ENCODE measurements at places on chromosomes 2 and 18.

DNA sequence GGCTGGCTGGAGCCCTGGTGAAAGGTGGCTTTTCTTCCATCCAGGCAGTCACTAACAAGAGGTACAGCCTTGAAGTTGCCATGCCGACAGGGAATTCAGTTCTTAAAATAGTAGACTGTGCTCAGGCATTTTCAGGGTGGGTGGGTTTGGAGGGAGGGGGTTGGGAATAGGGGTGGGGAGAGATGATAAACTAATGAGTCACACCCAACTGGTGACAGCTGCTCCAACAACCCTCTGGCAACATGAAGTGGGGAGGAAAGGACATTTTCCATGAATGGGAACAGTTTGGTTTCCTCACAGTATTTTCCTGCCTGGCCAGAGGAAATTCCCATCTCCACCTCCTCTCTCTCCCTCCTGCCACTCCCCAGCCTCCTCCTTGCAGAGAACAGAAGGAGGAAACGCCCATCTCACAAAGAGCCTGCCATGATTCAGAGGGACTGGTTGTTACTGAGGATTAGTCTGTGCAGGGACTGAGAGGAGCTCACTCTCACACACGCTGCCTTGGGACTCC is 113.0 kb upstream of the SLC1A4 start:
- no peak for DNase-seq

DNA sequence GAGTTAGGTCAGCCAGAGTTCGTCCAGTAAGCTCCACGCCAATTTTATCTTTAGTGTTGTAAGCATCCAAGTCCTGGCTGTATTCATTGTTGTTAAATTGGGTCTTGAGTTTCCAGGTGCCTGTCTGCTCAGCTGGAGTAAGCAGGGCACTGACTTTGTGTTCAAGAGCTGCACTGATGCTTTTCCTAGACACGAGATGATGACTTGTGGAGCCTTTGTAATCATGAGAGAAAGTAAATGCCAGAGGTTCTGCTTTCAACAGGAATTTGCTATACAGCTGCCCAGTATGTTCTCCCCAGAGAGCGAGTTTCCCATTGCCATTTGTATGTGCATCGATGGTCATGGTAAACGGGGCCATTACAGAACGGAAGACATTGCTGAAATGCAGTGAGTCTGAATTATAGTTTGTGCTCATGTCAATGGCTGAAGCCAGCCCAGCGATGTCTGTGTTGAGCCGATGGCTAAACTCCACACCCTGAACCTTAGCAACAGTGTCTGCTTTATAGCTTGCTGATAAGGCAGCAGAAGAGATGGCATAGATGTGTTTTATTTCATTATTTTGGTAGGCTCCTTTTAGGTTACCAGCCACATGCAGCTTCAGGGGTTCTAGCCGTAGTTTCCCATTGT is 32.9 kb downstream of the APOB start:
- DNase-seq: no peak

DNA sequence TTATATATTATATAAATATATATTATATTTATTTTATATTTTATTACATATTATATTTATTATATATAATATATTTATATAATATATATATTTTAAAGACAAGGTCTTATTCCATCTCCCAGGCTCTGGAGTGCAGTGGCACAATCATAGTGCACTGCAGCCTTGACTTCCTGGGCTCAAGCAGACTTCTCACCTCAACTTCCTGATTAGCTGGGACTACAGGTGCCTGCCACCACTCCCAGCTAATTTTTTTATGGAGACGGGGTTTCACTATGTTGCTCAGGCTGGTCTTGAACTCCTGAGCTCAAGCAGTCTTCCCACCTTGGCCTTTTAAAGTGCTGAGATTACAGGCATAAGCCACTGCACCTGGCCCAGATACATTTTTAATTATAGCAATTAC is 110.0 kb downstream of the PHLPP1 start:
- no peak for DNase-seq

DNA sequence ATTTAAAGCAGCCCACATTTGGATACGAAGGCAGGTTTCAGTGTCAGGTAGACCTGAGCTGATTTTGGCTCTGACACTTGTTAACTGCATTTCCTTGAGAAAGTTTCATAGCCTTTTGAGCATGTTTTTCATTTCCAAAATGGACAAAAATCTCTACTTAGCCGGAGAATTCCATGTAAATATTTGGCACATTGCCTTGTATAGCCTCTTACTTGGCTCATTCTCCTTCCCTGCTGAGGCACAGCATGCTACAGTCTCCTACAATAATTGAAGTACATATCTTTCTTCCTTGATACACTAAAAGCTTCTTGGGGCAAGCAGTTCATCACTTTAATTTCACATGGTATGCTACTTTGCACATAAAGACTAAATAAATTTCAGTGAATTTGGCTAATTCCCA is 772.2 kb upstream of the CHAC2 start:
- DNase-seq: no peak

DNA sequence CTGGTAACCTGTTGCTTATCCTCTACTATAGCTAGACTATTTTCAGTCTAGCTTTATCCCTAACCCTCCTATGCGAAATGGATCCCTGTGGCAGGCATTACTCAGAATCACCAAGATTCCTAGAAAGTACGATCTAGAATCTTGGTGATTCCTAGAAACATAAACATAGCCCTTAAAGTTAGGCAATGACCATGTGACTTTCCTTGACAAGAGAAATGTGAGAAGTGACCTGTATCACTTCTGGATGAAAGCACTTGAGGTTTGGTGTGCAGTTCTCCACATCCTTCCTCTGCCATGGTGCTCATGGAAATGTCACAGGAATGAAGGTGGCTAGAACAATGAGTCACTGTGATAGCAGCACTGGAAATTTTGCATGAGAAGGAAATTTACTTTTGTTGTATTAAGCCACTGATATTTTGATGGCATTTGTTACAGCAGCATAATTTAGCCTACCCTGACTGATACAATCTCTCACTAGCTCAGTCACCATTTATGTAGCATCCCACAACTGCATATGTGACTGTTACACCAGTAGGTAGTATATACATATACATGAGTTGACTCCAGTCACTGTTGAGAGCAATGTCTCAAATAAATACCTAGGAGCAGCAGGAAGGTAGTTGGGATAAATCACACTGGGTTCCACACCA is 68.3 kb upstream of the MAPRE2 start:
- no peak for DNase-seq

DNA sequence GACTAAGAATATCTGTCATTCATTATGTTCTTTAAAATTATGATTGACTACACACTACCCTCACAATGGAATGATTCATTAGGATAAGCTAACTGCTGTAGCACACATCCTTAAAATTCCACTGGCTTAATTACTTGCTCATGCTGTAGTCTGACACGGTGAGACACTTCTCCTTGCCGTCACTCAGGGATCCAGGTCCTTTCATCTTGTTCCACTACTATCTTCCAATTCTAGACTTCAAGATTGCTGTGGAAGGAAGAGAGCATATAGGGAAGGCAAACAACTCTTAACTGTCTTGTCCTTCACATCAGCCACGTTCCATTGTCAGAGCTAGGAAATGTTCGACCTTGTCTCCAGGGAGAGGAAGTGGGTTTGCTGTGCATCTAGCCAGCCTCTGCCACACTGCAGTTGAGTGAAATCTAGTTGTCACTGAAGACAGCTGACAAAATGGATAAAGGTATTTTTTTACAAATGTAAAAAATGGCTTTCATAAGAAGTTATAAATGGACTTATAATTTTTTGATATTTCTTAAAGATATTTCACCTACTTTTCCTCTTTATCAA is 30.1 kb downstream of the GREB1L start:
- DNase-seq: no peak

DNA sequence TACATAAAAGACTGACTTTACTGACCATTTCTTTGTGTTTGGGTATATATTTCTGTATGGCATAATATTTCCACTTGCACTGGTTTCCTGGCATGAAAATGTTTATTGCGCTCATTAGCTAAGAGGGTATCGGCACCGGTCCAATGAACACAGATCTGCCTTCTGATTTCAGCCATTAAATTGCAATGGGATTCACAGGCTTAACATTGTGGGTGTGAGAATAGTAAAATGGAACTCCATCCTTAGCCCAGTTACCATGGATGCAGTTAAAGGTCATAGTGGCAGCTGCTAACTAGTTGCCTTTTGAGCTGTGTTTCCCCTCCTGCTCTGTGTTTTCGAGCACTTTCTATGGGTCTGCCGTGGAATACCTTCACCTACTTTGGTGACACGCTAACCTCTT is 352.6 kb upstream of the POU3F3 start:
- no peak for DNase-seq

- no peak for DNase-seq
Observed at GRCh38 chr2:69099541-69099940, 86.6 kb downstream of the ANTXR1 start.

DNA sequence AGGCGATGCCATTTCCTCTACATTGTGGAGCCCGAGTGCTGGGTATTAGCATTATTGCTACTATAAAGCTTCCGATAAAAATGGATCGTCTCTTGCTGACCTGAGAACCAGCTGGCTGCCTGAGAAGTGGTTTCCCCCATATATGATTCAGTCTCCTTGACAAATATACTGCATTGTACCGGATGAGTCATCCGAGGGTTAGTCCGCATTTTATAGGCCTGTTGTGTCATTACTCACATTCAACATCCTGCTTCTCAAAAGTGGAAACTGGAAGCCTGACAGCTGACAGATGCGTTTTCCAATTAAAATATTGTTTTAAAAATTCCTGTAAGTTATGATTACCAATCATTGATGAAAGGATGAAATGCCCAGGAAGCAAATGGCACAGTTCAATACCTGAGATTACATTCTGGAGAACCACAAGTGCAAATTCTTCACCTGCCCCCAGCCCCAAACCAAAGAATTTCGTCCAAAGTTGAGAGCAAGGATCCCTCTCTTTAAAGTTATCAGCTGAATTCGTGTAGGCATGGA is 65.7 kb downstream of the SPRED2 start:
- no peak for DNase-seq

- DNase-seq: no peak
Observed at GRCh38 chr2:237194081-237194480, 108.4 kb downstream of the COPS8 start.

DNA sequence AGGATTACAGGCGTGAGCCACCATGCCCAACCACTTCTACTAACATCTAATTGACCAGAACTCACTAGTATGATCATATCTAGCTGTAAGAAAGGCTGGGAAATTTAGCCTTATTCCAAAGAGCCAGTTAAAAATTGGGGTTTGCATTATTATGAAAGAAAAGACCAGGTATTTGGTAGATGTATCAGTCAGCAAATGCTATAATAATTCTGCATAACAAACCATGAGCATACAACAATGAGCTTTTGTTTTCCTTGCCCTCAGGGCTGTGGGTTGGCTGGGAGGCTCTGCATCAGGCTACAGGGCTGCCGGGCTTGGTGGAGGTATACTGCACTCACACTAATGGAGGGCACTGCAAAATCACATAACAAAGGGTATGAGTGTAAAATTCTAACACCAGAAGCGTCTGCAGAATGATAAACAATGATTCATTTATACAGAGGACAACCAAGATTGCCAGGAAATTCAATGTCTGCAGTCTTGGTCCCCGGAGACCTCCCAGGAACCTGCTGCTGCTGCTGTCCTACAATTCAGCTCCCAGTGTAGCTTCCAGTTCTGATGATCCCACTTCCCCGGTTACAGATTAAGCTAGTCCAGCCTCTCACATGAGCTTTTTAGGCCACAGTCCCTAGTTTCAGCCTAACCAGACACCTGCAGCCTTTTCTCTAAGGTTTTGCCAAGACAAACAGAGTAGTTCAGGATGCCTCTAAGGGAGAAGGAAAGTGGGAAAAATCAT is 32.2 kb upstream of the ST3GAL5 start:
- no peak for DNase-seq

GRCh38 chr2:2587354-2587753 is 256.3 kb upstream of the MYT1L start:
- DNase-seq: no peak

DNA sequence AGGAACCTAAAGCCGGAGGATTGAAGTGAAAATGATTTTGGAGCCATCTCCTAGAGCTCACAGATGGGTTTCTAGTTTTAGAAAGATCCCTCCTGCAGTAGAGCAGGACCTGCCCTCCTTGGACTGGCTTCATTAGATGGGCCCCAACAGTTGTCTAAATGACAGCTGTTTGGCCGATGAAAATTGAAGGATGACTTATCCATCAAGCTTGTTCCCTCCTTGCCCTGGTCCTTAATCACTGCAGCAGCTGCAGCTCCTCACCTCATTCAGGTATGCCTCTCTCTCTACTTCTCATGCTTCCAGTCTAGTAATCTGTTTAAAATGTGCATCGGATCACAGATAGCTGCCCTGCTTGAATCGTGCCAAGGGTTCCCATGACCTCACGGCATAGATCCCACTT is 677.6 kb downstream of the BCL11A start:
- DNase-seq: no peak

DNA sequence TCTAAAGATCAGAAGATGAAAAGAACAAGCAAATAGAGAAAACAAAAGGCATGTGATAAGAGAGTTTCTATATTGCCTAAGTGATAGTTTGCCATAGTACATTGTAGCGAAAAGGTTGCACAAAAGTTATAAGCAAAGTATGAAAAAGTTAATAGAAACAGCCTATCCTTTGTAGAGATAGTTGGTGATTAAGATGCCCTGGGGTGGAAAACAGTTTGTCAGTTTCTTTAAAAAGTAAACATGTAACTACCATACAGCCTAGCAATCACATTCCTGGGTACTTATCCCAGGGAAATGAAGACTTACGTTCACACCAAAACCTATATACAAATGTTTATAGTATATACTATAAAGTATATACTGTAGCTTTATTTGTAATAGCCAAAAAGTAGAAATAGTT is 16.9 kb upstream of the DAPL1 start:
- no peak for DNase-seq

GRCh38 chr2:29425866-29426265 is 310.7 kb downstream of the CLIP4 start:
- no peak for DNase-seq

DNA sequence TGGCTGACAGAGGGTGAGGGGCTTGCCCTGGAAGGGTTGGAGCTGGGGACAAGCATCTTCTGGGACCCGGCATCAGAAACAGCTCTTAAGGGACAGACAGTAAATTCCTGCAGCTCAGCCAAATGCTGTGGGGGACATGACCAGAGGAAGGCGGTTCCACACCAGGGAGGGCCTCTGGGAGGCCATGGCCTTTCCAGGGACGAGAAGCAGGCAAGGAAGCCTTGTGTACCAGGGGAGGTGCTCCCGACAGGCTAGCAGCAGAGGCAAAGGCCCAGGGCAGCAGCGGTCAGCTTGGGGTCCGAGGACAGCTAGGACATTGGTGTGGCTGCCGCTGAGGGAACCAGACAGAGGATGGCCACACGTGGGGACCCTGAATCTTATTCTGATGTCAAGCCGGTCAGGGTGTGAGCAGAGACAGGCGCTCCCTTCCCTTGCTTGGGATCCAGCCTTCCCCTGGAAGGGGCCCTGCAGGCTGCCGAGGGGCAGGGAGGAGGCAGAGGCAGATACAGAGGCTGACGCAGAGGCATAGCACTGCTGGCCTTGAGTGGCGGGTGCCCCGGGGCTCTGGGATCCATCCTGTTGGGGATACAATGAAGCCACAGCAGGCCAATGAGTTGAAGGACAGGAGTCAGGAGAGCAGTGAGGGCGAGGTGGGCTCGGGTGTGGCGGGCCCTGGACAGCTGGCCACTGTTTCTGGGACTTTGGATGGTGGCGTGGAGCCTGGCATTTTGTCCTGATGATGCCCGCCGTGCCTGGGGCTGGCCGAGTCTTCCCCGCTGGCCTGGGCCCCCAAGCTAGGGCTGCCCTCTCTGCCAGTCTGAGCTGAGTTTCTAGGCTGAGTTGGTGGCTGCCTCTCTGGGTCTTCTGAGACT is 64.1 kb upstream of the GPC1 start:
- DNase-seq: no peak

Data from CMK (cell line).